HL-60 (cell line): ENCODE measurements at places on chromosomes 6 and 20.
A peak's percentile ranks its signal among the peaks of the same experiment; 100 is the strongest.

DNA sequence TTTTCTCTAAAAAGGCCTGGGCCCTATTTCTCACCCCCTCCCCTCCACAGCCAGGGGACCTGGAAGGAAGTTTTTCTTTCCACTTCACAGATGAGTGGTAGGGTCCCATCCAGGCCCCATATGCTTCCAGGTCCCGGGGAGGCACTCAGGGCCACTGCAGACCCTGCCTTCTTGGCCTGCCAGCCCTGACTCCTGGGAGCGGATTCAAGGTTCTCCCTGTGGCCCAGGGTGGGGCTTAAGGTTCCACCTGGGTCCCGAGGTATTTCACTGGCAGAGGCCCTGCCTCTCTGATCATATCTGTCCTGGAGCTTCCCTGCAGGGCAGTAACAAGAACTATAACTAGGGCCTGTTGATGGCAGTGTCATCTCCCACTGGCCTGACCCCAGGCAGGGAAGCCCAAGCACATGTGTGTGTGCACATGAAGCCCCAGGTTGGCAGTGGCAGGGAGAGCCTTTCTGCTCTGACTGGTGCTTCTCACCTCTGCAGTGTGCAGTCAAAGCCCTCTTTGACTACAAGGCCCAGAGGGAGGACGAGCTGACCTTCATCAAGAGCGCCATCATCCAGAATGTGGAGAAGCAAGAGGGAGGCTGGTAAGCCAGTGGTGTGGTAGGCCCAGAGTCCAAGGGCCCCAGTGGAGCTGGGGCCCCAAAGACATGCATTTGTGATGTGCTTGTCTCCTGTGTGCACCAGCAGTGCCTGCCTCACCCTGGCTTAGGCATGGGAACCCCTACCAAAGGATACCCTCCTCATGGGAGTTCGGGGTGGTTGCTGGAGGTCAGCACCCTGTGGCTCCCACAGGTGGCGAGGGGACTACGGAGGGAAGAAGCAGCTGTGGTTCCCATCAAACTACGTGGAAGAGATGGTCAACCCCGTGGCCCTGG, 31.2 kb downstream of the PLCG1 start:
- no peak for DNase-seq

- DNase-seq: no peak
Measured at GRCh38 chr6:37005061-37005810, at the start of gene FGD2. Gene FGD2 (plus strand): TSS chr6:37005655. CDS start chr6:37005818, 163 bp downstream.

GRCh38 chr20:47181056-47181862, 175.2 kb downstream of the ZMYND8 start:
- DNase-seq: peak; percentile 67

- no peak for DNase-seq
Measured at GRCh38 chr6:21102201-21102600, 491.4 kb upstream of the SOX4 start.

DNA sequence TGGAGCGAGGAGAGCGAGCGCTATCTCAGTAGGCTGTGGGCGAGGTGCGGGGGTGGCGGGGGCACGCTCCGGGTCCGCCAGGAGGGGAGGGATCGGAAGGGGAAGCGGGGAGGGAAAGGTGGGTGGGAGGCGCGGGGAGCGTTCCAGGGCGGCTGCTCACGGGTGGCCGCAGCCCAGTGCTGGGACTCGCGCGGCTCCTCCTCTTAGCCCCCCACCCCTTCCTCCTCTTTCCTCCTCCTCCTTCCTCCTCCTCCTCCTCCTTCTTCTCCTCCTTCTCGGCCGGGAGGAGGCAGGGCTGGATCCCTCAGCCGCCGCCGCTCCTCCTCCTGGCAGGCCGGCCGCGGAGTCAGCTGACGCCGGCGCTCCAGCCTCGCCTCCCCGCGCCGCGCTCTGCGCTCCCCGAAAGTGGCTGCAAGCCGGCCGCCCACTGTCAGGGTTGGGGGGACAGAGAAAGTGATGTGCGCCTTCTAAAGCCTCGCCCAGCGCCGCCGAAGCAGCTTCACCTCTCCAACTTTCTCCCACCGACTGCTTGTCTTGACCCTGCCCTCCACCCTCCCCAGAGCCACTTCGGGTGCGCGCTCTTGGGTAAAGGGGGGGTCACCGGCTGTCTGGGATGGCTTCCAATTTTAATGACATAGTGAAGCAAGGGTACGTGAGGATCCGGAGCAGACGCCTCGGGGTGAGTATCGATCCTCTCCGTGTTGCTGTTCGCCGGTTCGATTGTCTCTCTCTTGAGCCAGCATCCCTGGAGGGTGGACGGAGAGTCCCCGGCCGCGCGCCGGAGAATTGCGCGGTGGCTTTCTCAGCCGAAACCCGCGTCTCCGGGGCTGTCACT, at the start of gene DOK5:
TSS of gene DOK5 (plus strand) at position 260 of the 835 bp plus-strand sequence. CDS start at position 614, 354 bp downstream.
- no peak for DNase-seq

GRCh38 chr6:57027301-57027700, 19.2 kb upstream of the KIAA1586 start:
- no peak for DNase-seq

DNA sequence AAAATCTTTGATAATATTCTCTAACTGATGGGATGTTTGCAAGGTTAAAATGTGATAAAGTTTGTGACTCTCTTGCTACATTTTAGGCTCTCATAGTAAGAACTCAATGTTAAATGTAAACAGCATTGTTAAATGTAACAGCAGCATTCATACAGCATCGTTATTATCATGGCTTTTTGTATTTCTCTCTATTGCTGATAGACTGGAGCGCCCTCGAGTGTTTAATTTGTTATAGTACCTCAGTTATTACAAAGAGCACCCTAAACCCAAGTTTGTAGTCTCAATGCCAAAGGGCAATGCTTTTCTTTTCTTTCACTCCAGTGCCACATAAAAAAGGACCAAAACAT, 14.9 kb upstream of the TTPAL start:
- peak; percentile 16 for DNase-seq

GRCh38 chr6:6885521-6886170, 222.1 kb upstream of the RREB1 start:
- peak; percentile 93 for DNase-seq

GRCh38 chr6:3337521-3338350, 79.0 kb downstream of the PSMG4 start:
- DNase-seq: no peak

DNA sequence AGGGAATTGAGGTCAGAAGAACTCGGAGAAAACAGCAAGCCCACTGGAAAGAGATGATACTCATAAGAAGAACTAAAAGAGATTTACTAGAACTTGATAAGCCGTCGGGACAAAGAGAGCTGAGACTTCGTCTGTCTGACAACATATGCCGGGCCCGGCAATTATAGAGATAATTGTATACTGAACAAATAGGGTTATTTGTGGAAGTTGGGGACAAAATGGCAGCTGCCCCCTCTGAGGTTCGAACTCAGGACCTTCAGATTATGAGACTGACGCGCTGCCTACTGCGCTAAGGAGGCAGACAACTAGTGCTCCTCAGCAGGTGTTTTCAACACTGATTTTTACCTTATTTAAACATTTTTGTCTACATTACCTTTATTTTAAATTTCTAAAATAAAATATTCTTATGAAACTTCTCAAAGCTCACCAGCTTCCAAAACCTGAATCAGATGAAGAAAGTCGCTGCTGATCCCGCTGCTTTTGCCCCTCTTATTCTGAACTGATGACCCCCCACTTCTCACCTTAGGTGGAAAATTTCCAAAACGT, 29.3 kb upstream of the TRIM27 start:
- no peak for DNase-seq

- DNase-seq: no peak
Measured at GRCh38 chr6:131727467-131727866, 16.6 kb upstream of the CTAGE9 start.

GRCh38 chr6:4611429-4612129, 164.6 kb upstream of the CDYL start:
- DNase-seq: no peak
